ENCODE measurements at places on chromosomes 5 and 9.

- no peak for DNase-seq
Observed at GRCh38 chr9:94807556-94807955, 81.1 kb downstream of the AOPEP start.

- no peak for DNase-seq
Observed at GRCh38 chr9:18778147-18778546, 254.9 kb downstream of the SAXO1 start.

DNA sequence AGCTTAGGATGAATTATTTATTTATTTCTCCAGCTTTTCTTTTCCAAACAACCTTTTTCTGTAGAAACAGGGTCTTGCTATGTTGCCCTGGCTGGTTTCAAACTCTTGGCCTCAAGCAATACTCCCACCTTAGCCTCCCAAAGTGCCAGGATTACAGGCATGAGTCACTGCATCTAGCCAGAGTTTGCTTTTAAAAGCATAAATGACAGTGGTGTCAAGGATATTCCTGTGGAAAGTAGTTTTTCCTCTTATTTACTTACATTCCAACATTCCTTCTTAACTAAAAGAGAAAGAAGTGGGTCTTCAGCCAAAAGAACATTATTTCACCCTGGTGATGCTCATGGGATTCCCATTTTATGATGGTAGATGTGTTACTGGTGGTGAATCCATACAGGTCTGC lies 62.4 kb downstream of the GRIA1 start:
- DNase-seq = no peak

GRCh38 chr5:91296674-91297143 lies 86.4 kb downstream of the ARRDC3 start:
- DNase-seq = no peak

GRCh38 chr5:128815201-128815600 lies 150.1 kb upstream of the SLC27A6 start:
- no peak for DNase-seq

DNA sequence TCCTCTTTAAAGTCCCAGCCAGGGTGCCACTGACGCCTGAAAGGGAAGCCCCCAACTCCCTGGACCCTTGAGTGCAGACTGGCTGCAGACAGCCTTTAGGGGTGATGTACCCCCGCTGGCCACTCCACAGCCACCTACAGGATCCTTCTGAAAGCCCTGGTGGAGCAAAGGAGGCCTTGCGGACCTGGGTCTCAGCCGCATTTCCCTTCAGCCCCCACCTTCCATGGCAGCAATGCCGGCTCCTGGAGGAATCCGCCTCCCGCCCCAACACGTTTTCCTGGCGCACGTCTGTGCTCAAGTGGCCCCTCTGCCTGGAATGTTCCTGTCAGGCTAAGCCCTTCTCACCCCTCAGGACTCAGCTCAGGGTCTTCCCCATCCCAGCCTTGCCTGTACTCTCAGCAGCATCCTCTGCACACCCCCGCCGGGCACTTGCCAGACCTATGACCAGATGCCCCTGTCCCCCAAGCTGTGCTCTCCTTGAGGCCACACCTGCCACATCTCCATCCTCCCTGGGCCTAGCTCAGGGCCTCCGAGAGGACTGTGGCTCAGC lies 134.1 kb upstream of the RAPGEF1 start:
- no peak for DNase-seq

GRCh38 chr9:116464987-116465571 lies 222.0 kb upstream of the TRIM32 start:
- DNase-seq = no peak
